ENCODE measurements at places on chromosomes 13 and 19. TPM values are rescaled to one million over a fixed set of nuclear protein-coding genes. Genes with fewer than 3 reads are reported as not detected.

GRCh38 chr13:32248801-32249200 is 66.4 kb downstream of the ZAR1L start:
- peaks cover 13% of the 10 kb centered on the region for H3K4me1 ChIP-seq
- no peaks in the 10 kb centered on the region for H3K27me3 ChIP-seq
- H3K4me3 ChIP-seq: no peak overlapping the region
- H3K27ac ChIP-seq: no peak overlapping the region
- DNase-seq: no peak

GRCh38 chr13:93769607-93770006 is 543.0 kb downstream of the GPC6 start:
- H3K4me3 ChIP-seq: no peak overlapping the region
- H3K27ac ChIP-seq: no peak overlapping the region

DNA sequence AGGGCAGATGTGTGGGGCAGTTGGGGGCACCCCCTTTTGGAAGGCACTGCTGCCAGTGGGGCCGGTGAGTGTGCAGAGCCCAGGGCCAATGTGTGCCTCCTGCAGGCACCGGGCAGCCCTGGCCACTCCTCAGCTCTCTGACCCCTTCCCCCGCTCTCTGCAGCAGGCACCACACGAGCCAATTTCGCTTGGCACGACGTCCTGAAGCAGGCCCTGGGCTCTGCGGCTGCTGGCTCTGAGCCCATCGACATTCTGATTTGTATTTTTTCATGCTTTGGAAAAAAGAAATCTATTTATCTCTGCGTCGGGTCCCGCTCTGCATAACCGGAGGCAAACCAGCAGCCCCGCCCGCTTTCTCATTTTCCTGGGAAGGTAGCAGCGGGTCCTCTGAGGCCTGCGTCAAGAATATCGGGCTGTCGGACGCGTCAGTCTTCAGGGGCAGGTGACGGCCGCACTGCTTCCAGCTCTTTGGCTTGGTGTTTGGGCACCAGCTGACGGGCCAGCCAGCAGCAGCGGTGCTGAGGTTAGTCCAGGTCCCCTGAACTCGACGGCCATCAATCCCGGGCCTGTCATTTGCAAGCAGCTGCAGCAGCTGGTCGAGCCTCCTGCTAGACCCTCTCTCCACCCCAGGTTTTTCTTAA is 134.3 kb downstream of the KDM4B start:
- H3K4me1 ChIP-seq: no peaks in the 10 kb centered on the region
- H3K27ac ChIP-seq: no peak overlapping the region
- peaks cover 33% of the 10 kb centered on the region for H3K36me3 ChIP-seq
- DNase-seq: no peak
- H3K4me3 ChIP-seq: no peak overlapping the region

- DNase-seq: no peak
- no peak overlapping the region for H3K27ac ChIP-seq
- no peaks in the 10 kb centered on the region for H3K4me1 ChIP-seq
- H3K4me3 ChIP-seq: no peak overlapping the region
- H3K27me3 ChIP-seq: no peaks in the 10 kb centered on the region
These were observed 145.5 kb upstream of the SPRY2 start for GRCh38 chr13:80486402-80486801.

Gene SBK2
- not detected for total RNA-seq

Gene IQCN
- 3.3 TPM for total RNA-seq

Gene GRIK5
- total RNA-seq: 2.4 TPM

Gene ERICH4
- not detected for total RNA-seq

Gene CTU1
- 11.0 TPM for total RNA-seq

Measured in activated T-helper 2 cell treated with anti-CD3 and anti-CD28 coated beads, Interferon-gamma antibody, Interleukin-2, Interleukin-4, amounts not matched to agents 10 μg/mL and 5 μg/mL and 100 μg/mL, durations not matched to agents 14 hours and 24 hours and 36 hours (primary cell).